ENCODE measurements at places on chromosomes 12 and 14. TPM values are rescaled to one million over a fixed set of nuclear protein-coding genes. Genes with fewer than 3 reads are reported as not detected.

The HDAC7 gene
- polyA plus RNA-seq, result 40.4 TPM

The RALGAPA1 gene
- polyA plus RNA-seq, result 7.9 TPM

DNA sequence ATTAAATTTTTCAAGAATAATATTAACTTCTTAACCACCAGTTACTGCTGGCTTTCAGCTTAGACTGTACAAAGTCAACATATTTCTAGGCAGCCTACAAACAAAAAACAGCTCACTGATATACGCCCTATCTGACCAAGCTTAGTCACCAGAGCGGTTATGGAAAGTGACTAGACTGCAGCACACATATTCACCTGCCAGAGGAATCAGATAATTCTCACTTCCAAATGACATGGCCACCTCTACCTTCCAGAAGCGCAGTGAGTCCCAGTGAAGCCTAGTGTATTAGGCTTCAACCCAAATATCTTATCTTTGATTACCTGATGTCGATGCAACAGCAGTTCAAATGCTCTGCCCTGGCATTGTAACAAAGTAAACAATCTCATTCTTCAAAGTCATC, 8.5 kb downstream of the STXBP6 start:
- H3K27me3 ChIP-seq, result no peaks in the 10 kb centered on the region
- no peak overlapping the region for H3K27ac ChIP-seq
- no peak for DNase-seq
- no peak overlapping the region for H3K4me3 ChIP-seq
- H3K4me1 ChIP-seq, result peaks cover 57% of the 10 kb centered on the region

DNA sequence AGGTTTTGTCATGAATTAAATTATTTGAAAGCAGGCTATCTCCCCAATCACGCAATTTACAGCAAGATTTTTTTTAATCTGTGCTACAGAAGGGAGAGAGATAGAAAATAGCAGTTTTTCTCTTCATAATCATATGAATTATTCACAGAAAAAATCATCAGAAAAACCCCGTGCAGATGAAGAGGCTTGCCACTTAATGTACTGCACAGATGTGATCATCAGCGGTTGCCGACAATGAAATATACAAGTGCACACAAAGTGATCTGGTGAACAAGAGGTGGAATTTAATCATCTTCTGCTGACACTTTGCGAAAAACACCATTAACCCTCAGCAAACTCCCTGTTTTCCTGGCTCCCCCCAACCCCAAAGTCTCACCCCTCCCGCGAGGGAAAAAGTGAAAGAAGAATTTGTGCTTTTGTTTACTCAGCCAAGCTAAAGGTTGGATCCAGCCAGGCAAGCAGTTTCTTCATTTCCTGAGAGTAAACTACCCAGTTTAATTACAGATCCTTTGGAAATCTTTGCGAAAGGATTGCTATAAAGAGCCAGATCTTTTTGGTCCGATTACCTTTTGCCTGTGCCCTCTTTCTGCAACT, 3.1 kb upstream of the LMO3 start:
- peak overlapping the region; percentile 55 for H3K27ac ChIP-seq
- DNase-seq, result no peak

The TPPP2 gene
- 1.1 TPM for polyA plus RNA-seq

- no peaks in the 10 kb centered on the region for H3K36me3 ChIP-seq
- H3K27me3 ChIP-seq, result no peaks in the 10 kb centered on the region
- no peak overlapping the region for H3K4me3 ChIP-seq
Measured at GRCh38 chr12:49170924-49171323, 18.0 kb downstream of the TUBA1A start.

DNA sequence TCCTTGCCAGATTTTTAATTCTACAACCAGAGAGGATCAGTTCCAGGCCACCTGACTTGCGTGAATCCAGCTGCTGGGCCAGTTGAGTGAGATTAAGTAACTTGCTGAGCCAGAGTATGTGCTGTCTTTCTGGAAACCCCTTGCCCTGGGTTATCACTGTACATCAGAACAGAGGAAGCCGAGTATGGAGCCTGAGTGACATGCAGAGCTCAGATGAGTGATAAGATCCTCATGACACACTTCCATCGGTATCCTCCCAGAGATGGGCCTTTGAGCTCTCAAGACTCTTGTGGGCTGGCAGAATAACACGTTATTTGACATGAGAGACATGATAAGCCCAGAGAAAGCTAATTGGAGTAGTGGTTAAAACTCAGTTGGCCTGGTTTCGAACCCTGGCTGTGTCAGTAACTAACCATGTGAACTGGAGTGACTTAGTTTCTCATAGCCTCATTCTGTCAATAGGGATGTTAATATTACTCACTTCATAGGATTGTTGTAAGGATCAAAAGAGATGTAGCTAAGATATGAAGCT, 388.1 kb downstream of the ZFP36L1 start:
- no peaks in the 10 kb centered on the region for H3K27me3 ChIP-seq
- no peaks in the 10 kb centered on the region for H3K36me3 ChIP-seq
- DNase-seq, result no peak
- H3K27ac ChIP-seq, result no peak overlapping the region
- H3K4me1 ChIP-seq, result peaks cover 66% of the 10 kb centered on the region

DNA sequence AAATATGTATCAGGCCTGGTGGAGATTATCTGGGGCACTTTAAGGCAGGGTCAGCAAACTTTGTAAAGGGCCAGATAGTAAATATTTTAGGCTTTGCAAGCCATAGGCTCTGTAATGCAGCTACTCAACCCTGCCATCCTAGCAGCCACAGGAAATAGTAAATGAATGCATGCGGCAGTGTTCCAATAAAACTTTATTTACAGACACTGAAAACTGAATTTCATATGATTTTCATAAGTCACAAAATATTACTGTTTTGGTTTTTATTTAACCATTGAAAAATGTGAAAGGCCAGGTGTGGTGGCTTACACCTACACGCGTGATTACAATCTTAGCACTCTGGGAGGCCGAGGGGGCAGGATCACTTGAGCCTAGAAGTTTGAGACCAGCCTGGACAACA, 3.2 kb upstream of the CAMKK2 start:
- H3K27me3 ChIP-seq, result no peaks in the 10 kb centered on the region
- H3K27ac ChIP-seq, result no peak overlapping the region
- DNase-seq, result no peak
- H3K4me3 ChIP-seq, result no peak overlapping the region
- no peaks in the 10 kb centered on the region for H3K36me3 ChIP-seq

GRCh38 chr12:124537525-124538193, 29.8 kb downstream of the NCOR2 start:
- peak; percentile 65 for DNase-seq
- no peaks in the 10 kb centered on the region for H3K27me3 ChIP-seq
- no peaks in the 10 kb centered on the region for H3K36me3 ChIP-seq
- H3K4me3 ChIP-seq, result no peak overlapping the region
- peak overlapping the region; percentile 52 for H3K27ac ChIP-seq

DNA sequence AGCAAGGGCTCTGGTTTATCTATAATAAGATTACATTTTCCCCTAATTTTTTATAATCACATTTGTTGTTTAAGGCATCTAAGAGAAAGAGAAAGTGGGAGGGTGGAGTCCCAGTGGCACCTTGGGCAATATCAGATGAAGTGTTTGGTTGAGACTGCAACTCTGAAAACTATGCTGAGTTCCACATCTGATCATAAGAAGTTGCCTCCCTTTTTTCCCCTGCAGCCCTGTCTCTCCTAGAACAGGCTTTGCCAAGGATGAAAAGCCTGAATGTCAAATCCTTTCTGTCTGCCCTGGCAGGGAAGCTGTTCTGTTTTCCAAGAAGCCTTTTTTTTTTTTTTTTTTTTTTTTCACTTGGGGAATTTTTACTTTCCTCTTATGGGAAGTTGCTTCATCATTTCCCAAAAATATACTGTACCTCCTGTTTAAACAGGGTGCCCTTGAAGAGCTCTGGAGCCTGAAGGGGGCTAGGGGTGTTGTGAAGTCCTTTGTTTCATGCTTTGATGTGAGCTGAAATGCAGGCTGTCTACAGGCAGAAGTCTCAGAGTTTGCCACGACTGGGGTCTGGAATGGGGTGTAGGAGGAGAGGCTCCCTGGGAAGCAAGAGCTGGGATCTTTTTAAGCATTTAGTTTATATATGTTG, 71.3 kb downstream of the SUSD6 start:
- H3K27me3 ChIP-seq, result no peaks in the 10 kb centered on the region
- no peak for DNase-seq
- H3K27ac ChIP-seq, result no peak overlapping the region
- H3K4me3 ChIP-seq, result no peak overlapping the region
- no peaks in the 10 kb centered on the region for H3K36me3 ChIP-seq

- no peaks in the 10 kb centered on the region for H3K4me1 ChIP-seq
- no peak overlapping the region for H3K27ac ChIP-seq
- H3K36me3 ChIP-seq, result no peaks in the 10 kb centered on the region
- no peak for DNase-seq
- H3K27me3 ChIP-seq, result peaks cover 8% of the 10 kb centered on the region
- H3K4me3 ChIP-seq, result no peak overlapping the region
Measured at GRCh38 chr12:54650409-54650808, 2.2 kb upstream of the DCD start.

GRCh38 chr14:24996930-24997725, 52.8 kb downstream of the STXBP6 start:
- H3K4me1 ChIP-seq, result no peaks in the 10 kb centered on the region
- DNase-seq, result no peak
- no peak overlapping the region for H3K4me3 ChIP-seq
- H3K27me3 ChIP-seq, result no peaks in the 10 kb centered on the region

The ART4 gene
- polyA plus RNA-seq, result 2.7 TPM

The SPRYD3 gene
- 20.5 TPM for polyA plus RNA-seq

DNA sequence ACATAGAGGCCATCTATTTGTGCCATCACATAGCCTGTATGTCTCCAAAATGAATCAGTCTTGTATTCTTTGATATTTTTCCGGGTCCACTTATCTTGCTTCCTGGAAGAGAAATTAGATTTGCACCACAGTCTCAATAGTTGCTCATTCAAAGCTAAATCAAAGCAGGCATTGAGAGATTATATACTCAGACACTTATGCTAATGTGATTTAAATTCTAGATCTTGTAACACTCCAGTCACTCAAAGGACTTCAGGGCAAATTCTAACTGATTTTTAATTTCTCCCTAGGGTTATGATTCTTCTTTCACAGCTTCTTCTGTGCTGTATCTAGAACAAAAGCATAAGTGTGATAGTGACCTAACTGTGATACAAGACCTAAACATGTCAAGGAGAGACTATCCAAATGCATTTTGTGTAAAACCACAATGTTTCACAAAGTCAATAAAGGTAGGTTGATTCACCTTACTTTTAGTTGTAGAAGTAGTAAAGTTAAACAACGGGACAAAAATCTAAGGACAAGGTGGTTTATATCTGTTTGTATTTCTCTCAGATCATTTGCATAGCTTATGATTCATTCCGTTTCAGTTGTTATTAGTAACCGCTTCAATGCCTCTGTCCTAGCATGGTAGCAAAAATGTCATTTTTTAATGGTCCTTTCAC, 26.8 kb downstream of the PLBD1 start:
- H3K27me3 ChIP-seq, result no peaks in the 10 kb centered on the region
- DNase-seq, result no peak
- H3K4me3 ChIP-seq, result no peak overlapping the region
- no peaks in the 10 kb centered on the region for H3K4me1 ChIP-seq
- peaks cover 28% of the 10 kb centered on the region for H3K36me3 ChIP-seq
- no peak overlapping the region for H3K27ac ChIP-seq

DNA sequence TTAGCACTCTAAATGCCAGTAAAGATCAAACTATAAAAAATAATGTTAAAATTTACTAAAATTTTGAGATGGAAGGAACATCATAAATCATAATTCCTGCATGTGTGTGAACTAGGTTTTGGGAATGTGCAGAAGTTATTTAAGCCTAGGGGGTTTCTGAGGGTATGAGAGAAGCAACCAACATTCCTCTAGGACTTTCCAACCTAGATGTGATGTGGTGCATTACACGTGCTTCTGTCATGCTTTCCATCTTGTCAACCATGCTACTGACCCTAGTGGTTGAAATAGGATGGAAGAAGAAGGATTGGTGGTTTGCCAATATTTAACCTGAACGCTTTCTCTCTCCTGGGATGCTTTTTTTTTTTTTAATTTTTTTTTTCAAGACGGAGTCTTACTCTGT, 209.3 kb downstream of the AEBP2 start:
- H3K27ac ChIP-seq, result no peak overlapping the region
- no peaks in the 10 kb centered on the region for H3K4me1 ChIP-seq
- DNase-seq, result no peak
- no peak overlapping the region for H3K4me3 ChIP-seq

GRCh38 chr12:44589697-44590096, 286.4 kb downstream of the NELL2 start:
- H3K36me3 ChIP-seq, result no peaks in the 10 kb centered on the region
- no peak for DNase-seq
- no peaks in the 10 kb centered on the region for H3K4me1 ChIP-seq

GRCh38 chr14:45251912-45252311, 1.1 kb downstream of the MIS18BP1 start:
- H3K4me1 ChIP-seq, result no peaks in the 10 kb centered on the region
- DNase-seq, result no peak
- no peak overlapping the region for H3K27ac ChIP-seq
- no peaks in the 10 kb centered on the region for H3K27me3 ChIP-seq
- H3K4me3 ChIP-seq, result peak overlapping the region; percentile 82

DNA sequence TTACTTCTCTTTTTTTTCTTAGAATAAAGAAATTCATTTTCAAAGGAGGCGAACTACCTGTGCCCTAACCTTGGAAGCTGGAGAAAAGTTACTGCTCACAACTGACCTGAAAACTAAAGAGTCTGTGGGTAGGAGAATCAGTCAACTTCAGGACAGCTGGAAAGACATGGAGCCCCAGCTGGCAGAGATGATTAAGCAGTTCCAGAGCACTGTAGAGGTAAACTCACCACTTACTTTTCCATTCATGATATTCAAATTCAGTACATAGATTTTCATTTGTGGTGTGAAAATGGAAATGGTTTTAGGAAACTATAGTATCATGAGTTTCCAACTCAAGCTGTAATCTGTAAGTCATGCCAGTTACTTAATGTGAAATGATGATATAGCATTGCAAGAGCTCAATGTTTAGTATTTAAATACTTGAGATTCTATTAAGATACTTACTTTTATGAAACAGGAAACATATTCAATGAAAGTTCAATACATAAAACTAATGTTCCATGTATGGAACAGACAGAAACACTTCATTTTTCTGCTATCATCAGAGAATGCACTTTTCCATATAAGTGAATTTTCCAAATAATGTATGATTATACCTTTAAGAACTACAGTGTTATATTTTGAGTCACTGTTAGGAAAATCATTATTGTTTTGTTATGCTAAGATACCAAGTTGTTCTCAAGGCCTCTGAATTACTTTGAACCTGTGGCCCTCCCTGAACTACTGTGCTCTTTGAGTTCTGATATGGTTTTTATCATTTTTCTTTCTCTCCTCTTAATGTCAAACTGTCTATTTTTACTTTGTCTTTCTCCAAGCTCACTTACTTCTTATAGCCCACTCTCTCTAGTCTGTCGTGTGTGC, 119.0 kb downstream of the ESR2 start:
- no peaks in the 10 kb centered on the region for H3K27me3 ChIP-seq
- H3K4me1 ChIP-seq, result no peaks in the 10 kb centered on the region
- H3K27ac ChIP-seq, result no peak overlapping the region
- no peak overlapping the region for H3K4me3 ChIP-seq

GRCh38 chr12:92094751-92095161, 50.9 kb downstream of the BTG1 start:
- H3K27ac ChIP-seq, result no peak overlapping the region
- H3K4me3 ChIP-seq, result no peak overlapping the region
- no peak for DNase-seq
- no peaks in the 10 kb centered on the region for H3K36me3 ChIP-seq
- H3K4me1 ChIP-seq, result no peaks in the 10 kb centered on the region
- no peaks in the 10 kb centered on the region for H3K27me3 ChIP-seq

- no peak overlapping the region for H3K4me3 ChIP-seq
- H3K27me3 ChIP-seq, result no peaks in the 10 kb centered on the region
- H3K36me3 ChIP-seq, result no peaks in the 10 kb centered on the region
- no peak for DNase-seq
Measured at GRCh38 chr12:104870797-104871196, 87.3 kb downstream of the SLC41A2 start.

The PTPN11 gene
- polyA plus RNA-seq, result 22.4 TPM
